ENCODE measurements at places on chromosomes 2 and 18.

DNA sequence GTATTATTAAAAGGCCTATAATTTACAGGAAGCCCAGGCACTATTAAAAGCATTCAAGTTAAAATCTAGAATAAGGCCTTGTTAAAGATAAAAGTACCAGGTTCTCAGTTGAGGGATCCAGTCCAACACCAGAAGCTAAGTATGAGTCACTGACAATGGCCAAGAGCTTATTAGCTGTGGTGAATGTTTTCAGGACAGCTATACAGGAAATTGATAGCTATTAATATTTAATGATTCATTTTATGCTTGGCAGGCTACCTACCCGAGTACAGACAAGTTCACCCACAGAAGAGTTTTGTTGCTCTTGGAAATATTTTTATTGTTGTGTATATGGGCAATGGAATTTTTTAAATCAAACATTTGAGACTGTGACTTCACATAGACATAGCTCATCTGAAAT is 729.6 kb upstream of the ZNF804A start:
- DNase-seq, result no peak

DNA sequence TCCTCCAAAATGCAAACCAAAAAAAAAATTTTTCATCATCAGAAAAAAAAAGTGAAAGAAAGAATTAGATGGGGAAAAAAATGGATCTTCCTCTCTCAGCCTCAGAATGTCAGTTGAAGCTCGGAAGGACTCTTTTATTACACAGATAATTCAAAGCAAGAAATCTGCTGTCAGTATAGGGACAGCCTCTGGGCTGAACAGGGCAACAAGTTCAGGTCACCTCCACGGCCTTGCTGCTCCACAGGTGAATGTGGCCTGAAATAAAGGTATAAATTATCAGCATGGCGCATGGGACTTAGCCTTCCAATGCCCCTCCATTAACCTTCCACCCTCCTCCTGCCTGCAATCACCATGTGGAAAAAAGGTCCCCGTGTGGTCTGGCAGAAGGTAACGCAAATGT is 316.8 kb upstream of the POU3F3 start:
- no peak for DNase-seq

- no peak for DNase-seq
Observed at GRCh38 chr2:173106959-173107628, 31.4 kb downstream of the MAP3K20 start.

- no peak for DNase-seq
Observed at GRCh38 chr2:18834341-18834740, 245.0 kb upstream of the NT5C1B start.

GRCh38 chr2:17309741-17310339 is 208.4 kb downstream of the RAD51AP2 start:
- peak; percentile 25 for DNase-seq

DNA sequence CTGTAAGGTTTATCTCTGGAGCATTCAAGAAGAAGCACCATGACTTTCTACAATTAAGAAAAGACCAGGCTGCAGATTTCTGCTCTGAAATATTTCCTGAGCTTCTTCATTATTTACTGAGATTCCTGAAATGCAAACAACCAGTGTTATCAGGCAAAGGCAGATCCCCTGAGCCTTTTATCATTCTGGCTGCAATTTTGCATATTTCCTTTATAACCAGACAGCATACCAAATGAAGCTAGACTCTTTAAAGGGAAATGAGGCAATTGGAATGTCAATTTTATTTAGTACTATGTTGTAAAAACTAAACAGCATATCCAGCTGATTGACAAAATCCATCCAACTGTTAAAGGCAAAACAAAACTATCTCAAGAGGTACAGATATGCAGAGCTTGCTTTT is 372.5 kb downstream of the RIT2 start:
- no peak for DNase-seq
